NCI-H1694 (cell line): ENCODE measurements at places on chromosomes 4 and X.

GRCh38 chr4:74958881-74959280, 26.0 kb downstream of the PARM1 start:
- no peak for DNase-seq

DNA sequence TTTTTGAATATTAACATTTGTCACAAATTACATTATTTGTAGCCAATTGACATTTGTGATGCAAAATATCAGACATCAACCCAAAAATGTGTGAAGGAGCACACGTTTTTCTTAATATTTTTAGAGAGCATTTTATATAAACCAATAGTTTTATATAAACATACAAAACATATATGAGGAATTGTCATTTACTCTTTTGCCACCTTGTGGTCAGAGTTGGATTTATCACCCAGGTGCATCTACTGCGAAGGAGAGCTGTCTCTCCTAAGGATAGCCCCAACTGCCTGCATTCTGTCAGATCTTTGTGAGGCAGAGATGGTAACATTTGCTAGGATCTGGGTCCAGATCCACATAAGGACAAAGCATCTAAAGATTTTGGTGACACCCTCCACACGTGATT, 2.5 kb upstream of the USP27X start:
- DNase-seq: peak; percentile 3

GRCh38 chr4:87227751-87228151, 7.3 kb upstream of the KLHL8 start:
- no peak for DNase-seq

- DNase-seq: no peak
Measured at GRCh38 chr4:95462921-95463320, 85.9 kb downstream of the UNC5C start.
